GM12864 (cell line): ENCODE measurements at places on chromosomes 11 and 22.

DNA sequence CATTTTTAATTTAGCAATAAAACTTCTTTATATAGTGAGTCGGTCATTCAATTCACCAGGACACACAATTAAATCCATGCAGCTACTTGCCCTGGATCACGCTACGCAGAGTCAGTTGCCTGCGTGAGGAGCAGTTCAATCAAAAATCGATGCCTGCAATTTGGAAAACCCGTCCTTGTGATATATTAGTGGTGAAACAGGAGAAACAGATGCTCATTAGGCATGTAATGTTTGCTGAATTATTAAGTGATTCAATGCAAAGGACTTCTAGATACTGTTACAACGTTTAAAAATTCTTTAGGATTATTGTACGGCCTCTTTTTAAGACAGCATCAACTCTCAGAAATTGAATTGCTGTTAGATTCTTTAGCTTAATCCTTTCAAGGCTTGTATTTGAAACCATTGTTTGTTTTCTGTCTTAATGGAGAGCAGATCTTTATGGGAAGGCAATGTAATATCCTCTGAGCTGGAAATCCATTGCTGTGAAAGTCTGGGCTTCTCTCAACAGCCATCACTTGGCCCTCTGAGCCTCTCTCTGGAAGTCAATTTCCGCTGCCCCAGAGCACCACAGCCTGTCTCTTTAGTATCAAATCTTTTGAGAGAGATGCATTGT is 20.1 kb upstream of the PAMR1 start:
- DNase-seq, result no peak

DNA sequence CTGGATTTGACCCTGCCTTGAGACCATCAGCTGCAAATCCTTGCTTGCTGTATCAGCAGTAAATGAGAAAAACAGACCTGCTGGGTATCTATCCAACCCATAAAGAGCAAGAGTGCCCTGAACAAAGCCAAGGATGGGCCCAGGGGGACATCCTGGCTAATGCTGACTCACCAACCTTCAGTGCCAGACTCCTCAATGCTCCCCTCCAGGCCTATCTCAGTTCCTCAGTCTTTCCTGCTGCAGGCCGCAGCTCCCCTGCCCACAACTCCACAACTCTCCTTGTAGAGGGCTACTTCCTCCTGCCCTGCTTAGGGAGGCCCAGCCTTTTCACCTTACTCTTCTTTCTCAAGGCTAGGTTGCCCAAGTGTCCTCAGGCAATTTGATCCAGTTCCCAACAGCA is 2.6 kb downstream of the LAMTOR1 start:
- DNase-seq, result no peak

DNA sequence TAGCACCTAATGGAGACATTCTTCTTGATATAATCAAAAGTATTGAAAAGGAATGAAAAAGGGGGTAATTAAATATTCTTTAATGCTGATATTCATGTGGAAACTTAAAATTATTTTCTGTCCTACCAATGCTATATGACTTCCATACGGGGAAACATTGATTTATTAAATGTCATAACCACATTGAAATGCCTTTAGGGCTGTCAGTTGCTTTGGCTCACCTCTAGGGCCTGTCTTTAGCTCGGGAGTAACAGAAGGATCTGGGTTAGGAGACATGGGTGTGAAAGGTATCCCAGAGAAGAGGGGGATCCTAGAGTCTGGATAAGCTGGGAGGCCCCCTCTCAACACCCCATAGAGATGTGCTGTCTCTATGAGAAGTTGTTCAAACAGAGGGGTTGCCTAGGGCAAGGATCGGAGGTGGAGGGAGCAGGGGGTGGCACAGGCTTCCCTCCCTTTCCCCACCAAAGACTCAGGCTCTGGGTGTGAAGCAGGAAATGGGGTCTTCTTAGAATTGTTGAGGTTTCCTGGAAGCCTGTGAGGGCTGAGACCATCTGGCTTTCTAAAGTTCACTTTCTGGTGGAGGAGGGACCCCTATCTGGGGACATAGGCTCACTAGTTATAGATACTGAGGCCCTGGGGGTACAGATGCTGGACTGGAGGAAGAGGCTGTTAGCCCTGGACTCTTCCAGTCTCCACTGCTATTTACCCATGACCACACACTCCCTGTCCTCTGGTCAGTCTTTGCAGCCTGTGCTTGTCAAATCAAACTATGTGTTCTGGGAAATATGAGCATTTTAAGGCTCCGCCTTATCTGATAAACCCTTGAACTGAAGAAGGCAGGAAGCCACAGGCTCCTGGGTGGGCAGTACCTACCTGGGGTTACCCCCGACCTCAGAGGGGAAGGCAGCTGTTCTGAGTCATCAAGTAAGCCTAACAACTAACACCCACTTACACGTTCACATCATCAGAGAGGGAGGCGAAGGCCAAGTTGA is 55.8 kb upstream of the RRAS2 start:
- DNase-seq, result peak; percentile 24

GRCh38 chr11:119643212-119643875 is 85.7 kb downstream of the NECTIN1 start:
- no peak for DNase-seq

GRCh38 chr22:32631507-32632255 is 157.1 kb downstream of the FBXO7 start:
- DNase-seq, result no peak

GRCh38 chr11:76667856-76668255 is 2.7 kb downstream of the LRRC32 start:
- DNase-seq, result no peak

DNA sequence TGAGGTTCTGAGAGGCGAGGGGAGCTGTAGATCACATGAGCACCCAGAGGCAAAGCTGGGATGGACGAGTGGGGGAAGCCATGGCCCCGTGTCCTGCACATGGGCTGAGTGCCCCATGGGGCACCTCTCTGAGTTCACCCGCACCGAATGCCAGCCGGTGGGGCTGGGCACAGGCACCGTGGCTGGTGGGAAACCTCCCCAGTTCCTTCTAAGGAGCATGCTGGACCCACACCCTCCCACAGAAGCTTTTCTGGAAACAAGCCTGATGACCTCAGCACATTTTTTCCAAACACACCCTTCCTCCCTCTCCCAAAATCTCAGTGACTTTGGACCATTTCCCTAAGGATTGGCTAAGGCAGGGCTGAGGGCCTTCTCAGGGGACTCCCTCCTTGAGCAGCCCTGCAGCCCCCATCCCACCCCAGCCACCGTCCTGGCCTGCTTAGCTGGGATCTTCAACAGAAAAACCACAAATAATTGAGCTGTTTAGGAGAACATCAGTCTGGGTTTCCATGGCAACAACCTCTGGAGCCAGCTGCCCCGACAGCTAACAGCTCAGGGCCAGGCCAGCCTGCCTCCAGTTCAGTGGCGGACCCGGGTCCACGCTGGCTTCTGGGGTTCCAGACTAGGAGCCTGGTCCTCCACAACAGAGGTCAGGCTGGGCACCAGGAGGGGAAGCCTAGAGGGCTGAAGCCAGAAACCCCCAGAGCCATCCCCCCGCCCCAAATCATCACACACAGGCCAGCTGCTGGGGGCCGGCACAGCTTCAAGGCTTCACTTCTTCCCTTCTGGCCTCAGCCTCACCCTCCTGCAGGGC is 18.1 kb upstream of the LINC01488 start:
- DNase-seq, result no peak

DNA sequence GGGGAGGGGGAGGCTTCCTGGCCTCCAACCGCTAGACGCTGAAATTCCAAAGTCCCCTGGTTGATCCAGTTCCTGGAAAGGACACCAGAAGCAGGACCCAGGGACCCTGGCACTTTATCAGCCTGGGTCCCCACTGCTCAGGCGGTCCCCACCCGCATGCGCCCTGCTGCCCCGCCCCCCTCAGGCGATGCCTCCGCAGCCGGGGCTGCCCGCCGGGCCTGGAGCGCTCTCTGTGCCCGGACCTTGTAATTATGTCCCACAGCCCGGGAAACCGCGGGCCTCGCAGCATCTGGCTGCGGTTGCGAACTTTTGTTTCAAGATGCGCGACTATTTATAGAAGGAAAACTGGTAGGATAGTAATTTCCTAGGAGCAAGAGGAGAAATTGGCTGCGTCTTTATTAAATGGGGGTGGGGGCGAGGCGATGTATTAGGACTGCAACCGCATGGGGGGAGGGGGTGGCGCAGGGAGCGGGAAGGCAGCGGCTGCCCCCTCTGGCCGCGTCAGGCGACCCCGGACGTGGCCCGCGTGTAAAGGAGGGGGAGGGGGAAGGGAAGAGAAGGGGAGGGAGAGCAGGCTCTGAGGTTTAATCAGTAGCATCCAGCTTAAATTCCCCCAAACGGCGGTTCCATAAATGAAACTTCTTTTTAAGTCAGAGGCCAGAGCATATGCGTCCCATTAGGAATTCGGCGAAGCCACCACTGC is 6.1 kb downstream of the WNT7B start:
- no peak for DNase-seq

GRCh38 chr22:22040472-22040871 is 57.9 kb upstream of the TOP3B start:
- no peak for DNase-seq

DNA sequence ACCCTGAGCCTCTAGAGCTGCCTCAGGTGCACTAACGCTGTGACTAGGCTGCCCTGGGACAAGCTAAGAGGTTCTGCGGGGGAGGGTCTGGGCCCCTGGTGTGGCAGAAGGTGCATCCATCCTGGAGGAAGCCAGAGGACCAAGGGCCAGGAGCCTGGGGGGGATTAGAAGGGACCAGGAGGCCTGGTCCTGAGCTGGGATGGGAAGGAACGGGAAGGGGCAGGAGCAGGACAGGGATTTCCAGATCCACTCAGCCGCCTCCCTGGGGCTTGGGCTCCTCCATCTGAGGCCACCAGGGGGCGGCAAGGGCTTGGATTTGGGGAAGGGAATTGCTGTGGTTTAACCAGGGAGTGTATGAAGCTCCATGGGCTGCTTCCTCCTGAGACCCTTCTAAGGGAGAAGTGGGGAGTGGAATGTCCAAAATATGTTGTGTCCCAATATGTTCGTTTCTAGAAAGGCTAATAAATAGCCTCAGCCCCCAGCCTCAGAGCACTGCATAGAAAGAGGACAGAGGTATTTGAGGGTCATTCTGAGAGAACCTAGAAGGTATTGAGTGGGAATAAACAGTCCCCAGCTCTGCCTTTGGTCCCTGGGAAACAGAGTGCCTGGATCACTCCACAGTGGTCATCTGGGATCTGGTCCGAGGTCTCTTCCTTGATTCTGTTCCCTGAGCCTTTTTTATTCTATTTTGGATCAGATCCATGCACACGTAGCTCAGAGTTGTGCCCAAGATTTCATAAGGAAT is 17.4 kb upstream of the PRAME start:
- no peak for DNase-seq
